MM.1S (cell line): ENCODE measurements at places on chromosomes 5 and 9.

- DNase-seq: no peak
Measured at GRCh38 chr9:89372230-89372816, 54.0 kb downstream of the SECISBP2 start.

DNA sequence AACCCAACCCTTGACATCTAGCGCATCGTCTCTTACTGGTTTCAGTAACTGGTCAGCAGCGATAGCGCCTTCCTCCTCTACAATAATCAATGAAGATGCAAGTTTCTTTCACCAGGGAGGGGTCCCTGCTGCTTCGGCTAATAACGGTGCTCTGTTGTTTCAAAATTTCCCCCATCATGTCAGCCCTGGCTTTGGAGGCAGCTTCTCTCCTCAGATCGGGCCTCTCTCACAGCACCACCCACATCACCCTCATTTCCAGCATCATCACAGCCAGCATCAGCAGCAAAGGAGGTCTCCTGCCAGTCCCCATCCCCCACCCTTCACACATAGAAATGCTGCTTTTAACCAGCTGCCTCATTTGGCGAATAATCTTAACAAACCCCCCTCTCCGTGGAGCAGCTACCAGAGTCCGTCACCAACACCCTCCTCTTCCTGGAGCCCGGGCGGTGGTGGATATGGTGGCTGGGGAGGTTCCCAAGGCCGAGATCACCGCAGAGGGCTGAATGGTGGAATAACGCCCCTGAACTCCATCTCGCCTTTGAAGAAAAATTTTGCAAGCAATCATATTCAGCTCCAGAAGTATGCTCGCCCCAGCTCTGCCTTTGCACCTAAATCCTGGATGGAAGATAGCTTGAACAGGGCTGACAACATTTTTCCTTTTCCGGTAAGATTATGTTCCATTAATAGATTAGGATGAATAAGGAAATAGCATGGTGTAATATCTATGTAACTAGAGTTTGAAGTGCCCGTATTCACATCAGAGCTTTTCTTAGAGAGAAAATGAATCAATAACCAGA, 2.2 kb downstream of the CPEB4 start:
- DNase-seq: peak; percentile 66

- peak; percentile 60 for DNase-seq
Measured at GRCh38 chr5:170896779-170897178, 35.0 kb downstream of the RANBP17 start.

- no peak for DNase-seq
Measured at GRCh38 chr9:106403081-106403480, 459.9 kb upstream of the ZNF462 start.

DNA sequence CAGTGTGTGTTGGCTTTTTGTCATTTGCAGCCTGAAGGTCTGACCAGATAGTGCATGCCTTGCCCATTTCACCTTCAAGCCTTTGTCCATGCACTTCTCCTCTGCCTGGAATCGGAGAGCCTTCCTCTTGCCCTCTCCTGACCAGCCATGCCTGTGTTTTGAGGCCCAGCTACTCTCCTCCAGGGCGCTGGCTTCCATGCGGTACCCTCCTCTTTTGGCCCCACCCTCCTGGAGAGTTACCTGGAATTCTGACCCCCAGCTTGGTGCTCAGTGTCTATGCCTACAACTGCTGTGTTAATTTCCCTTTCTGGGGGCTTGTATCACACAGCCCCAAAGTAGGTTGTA, 52.5 kb downstream of the CXXC5 start:
- DNase-seq: no peak

DNA sequence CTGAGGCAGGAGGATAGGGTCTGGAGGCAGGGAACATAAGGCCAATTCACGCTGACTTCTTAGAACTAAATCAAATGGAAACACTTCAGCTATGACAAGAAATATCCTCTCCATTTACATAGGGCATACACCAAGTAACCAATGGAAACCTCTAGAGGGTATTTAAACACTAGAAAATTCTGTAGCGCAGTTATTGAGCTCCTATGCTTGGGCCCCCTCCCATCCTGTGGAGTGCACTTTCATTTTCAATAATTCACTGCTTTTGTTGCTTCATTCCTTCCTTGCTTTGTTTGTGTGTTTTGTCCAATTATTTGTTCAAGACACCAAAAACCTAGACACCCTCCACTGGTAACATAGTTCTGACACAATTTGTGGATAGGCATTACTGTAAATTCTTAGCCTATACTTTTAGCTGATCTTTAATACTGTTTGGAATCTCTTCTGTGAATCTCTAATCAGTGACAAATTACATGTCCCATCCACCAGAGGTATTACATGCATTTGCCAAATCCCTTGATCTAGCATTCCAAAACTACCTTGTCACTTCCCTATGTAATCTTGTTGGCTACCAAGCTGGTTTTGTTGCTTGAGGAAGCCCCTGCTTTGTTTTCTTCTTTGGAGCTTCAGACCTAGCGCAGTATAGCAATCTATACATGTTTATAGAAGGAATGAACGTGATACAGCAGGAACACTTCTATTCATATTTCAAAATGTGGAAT, 61.6 kb downstream of the ST8SIA4 start:
- DNase-seq: no peak

- no peak for DNase-seq
Measured at GRCh38 chr5:142782976-142783530, 12.9 kb downstream of the ARHGAP26 start.

GRCh38 chr5:179599566-179599965, 23.9 kb downstream of the HNRNPH1 start:
- DNase-seq: no peak

GRCh38 chr9:6431038-6431437, 18.0 kb downstream of the UHRF2 start:
- DNase-seq: no peak

DNA sequence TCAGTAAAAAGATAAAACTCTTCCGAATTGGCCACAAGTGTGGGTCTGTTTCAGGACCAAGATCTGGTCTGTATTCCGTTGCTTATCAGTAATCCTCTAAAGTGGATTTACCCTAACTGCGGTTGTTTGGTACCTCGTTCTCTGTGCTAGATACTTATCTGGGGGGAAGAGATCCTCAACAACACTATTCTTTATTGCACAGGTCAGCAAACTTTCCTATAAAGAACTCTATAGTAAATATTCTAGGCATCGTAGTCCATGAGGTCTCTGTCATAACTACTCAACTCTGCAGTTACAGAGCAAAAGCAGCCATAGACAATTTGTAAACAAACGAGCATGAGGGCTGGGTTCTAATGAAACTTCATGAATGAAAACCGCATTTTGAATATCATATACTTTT, 335.8 kb upstream of the KIF2A start:
- DNase-seq: no peak

- no peak for DNase-seq
Measured at GRCh38 chr5:68823301-68823700, 270.5 kb upstream of the SLC30A5 start.

DNA sequence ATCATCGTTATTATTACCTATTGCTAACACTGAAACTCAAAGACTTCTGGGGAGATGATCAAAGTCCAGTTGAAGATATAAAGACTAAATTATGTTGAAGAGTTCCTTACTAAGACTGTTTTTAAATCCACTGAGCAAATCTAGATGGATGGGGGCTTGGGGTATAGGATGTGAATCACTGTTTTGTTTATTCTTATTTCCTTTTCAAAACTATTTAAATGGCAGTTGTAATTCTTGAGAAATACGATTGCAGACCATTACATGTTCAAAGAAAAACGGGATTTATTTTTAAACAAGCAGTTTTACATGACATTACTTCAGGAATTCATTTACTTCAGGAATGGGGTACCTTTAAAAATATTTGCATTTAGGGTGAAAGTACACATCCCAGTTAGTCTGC, 4.3 kb downstream of the RASGRF2 start:
- DNase-seq: no peak

- no peak for DNase-seq
Measured at GRCh38 chr5:158899792-158900191, 199.9 kb downstream of the EBF1 start.

DNA sequence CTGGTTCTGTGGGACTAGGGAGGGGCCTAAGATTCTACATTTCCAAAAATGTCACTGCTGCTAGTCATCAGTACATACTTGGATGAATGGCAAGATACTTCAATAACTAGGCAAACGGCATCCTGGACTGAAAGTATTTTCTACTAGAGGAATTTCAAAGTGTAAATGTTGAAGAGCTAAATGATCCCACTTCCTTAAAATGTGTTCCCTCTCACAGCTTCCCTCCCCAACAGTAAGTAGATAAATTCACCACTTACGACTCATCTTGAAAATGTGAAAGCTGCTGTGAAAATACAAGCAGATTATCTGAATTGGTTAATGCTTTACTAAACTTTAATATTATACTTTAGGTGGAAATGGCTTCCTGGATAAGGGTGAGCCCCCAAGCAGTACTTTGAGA, 1571.5 kb upstream of the WWC1 start:
- DNase-seq: no peak

- peak; percentile 57 for DNase-seq
Measured at GRCh38 chr5:135569755-135570452, 8.9 kb downstream of the CXCL14 start.

DNA sequence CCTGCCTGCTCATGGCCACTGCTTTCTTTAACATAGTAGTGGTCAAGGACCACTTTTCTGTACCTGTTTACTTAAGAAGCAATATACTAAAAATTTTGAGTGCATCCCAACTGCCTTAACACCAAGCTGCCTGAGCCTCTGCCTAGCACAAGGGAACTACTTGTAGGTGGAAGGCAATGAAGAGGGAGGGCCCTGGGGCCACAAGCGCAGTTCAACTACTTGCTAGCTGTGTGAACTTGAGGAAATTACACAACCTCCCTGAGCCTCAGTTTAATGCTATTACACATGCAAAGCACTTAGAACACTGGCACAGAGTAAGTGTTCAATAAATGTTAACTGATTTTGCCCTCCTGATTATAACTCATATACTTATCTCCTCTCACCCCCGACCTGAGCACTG, 6.3 kb downstream of the ARL15 start:
- no peak for DNase-seq

DNA sequence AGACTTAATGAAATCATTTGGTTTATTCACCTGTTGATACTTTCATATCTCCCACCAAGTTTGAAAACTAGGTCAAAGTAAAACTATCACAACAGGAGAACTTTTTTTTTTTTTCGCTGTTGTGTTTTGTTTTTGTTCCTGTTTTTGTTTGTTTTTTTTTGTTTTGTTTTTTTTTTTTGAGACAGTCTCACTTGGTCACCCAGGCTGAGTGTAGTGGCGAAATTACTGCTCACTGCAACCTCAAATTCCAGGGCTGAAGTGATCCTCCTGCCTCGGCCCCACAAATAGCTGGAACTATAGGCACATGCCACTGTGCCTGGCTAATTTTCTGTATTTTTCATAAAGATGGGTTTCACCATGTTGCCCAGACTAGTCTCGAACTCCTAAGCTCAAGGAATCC, 49.3 kb downstream of the MLLT3 start:
- no peak for DNase-seq

- no peak for DNase-seq
Measured at GRCh38 chr9:101275769-101276250, 109.0 kb downstream of the BAAT start.

DNA sequence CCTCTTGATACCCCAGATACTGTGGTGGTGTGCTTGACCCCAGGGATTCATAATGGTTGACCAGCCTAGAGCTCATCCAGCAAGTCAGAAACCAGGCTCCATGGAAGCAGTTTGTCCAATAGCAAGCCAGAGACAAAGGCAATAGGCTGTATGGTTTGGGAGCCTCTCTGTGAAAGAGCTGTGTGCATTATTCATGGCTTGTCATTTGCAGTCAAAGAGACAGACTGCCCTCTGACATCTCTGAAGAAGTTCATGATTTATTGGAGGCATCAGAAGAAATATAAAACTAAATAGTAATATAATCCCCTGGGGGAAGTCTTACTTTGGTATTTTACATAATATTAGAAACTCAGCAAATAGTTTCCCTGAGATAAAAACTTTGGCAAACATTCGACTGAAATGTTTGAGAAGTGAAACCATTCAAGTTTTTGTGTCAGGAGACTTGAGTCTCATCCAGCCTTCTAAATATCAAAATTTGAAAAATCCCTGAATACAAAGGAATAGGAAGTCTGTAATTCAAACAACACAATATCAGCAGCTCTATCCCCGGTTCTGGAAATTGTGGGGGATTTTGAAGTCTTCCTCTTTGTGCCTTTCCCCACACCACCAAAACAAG, 250.3 kb downstream of the ZSWIM6 start:
- DNase-seq: no peak

DNA sequence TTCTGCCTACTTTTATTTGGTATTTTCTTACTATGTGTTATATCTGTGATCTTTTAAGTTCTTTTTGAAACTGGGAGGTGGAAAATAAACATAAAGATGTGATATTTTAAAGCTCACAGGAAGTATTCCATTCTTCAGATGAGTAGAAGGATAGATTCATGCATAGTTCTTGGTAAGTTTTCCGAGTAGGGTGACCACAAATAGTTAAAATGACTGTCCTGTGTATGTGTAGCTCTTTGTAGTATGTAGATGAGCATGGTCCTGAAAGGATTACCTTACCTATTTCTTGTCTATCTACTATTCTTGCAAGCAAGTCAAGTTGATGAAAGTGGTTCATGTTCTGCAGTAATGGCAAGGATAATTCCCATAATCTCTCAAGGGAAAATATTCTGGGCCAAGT, 47.7 kb downstream of the SRFBP1 start:
- no peak for DNase-seq

DNA sequence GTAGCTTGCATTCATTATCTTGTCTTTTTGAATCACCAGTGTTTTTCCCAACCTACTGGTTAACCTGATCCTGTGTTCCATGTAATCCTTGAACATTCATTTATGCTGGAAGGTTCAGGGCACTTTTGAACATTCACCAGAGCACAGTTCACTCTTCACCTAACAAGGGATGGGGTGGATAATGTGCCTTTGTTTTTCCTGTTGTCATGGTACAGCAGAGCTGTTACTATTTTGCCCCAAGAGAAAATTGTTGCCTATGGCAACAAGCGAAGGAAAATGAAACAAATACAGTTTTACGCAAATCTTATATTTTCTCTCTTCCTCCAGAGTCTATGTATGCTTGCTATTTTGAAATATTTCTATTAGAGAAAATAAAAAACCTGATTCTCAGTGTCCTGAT, 60.3 kb upstream of the RIOK2 start:
- no peak for DNase-seq

DNA sequence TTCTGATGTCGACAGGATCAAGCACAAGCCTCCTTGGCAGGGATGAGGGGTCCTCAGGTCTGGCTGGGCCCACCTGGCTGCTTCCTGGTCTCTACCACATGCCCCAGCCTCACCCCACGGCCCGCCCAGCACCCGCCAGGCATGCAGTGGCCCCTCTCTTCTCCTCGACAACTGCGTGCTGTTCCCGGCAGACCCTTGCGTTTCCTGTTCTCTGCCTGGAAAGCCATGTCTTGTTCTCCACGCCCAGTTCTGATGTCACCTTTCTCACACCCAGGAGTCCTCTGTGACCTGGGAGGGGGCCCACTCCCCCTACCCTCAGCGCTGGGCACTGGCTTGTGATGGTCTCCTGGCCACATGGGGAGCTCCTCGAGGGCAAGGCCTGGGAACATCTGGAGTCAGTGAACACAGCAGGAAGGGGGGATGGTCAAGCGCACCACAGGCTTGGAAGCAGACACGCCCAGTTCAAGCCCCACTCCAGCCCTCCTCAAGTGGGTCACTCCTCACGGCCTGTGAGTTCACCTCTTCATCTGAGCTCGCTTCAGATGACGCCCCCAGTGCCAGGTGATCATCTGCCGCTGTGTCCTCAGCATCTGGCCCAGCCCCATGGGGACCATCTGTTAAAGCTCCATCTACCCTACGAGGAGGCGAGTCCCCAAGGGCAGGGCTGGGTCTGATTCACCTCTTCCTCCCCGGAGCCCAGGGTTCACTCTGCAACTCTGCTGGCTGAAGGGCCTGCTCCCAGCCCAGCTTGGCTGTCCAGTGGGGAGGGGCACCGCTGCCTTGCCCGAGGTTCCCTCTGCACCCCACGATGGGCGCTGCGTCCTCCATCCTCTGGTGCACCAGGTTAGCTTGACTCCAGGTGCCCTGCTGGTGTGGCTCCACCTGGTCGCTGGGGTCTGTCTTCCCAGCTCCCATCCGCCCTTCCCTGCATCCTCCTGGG, 133.2 kb upstream of the PHYKPL start:
- no peak for DNase-seq
